ENCODE measurements at places on chromosomes 7 and 10. TPM values are rescaled to one million over a fixed set of nuclear protein-coding genes. Genes with fewer than 3 reads are reported as not detected.

The ZNF727 gene
- total RNA-seq, result not detected

The MAPK8 gene
- 57.1 TPM for total RNA-seq

The RARRES2 gene
- total RNA-seq, result not detected

The VWDE gene
- not detected for total RNA-seq

The SPDYE16 gene
- not detected for total RNA-seq

The CARD11 gene
- total RNA-seq, result not detected

The SRRM3 gene
- 0.71 TPM for total RNA-seq

The GRID1 gene
- 0.11 TPM for total RNA-seq

The PRKCQ gene
- not detected for total RNA-seq

Data from osteocyte (in vitro differentiated cells).